ENCODE measurements at places on chromosomes 11 and 22.
A peak's percentile ranks its signal among the peaks of the same experiment; 100 is the strongest.

DNA sequence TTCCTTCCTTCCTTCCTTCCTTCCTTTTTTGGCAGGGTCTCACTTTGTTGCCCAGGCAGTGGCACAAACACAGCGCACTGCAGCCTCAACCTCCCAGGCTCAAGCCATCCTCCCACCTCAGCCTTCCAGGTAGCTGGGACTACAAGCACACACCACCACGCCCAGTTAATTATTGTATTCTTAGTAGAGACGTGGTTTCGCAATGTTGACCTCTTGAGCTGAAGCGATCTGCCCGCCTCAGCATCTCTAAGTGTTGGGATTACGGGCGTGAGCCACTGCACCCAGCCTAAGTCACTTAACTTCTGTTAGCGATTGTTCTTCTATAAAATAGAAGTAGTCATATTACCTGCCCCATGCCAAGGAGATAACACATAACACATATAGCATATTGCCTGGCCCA lies 2.8 kb upstream of the SYTL2 start:
- DNase-seq = no peak

GRCh38 chr11:65112546-65113360 lies 1.1 kb downstream of the TM7SF2 start:
- peak; percentile 72 for DNase-seq

DNA sequence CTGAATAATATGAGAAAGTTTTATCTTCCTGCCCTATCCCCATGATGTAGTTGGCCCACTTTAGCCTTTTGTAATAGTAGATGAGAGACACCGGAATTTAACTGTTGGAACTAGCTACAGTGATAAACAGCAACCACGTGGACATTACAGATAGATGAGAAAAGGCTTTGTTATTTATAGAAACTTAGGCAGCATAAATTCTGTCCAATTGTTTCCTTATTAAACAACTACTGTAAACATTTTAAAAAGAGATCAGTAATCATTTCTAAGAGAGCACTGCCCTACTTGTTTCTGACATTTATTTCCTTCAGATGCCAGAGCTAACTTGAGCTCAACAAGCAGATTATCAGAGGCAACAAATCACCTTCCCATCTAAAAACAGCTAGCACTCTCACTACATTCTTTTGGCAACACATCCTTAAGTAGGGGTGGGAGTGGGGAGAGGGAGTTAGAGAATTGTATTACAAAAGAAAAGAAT lies 63.1 kb downstream of the SOX6 start:
- peak; percentile 15 for DNase-seq

- DNase-seq = peak; percentile 69
Measured at GRCh38 chr22:40654522-40655167, 18.1 kb upstream of the MRTFA start.

DNA sequence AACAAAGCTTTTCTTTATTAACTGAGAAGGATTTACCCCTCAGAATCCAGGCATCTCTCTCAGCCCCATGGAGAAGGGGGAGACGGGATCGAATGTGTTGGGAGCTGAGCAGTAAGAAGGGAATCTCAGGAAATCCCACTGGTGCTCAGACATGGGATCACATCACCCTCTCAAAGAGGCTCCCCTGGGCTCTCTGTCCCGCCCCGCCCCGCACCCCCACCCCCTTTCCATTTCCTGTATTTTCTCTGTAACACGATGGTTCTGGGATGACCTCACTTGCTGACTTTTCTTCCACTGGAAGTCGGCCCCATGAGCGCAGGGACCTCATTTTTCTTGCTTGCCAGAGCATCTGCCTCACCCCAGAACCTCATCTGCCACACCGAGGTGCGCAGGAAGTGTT lies 100.0 kb downstream of the RPS6KA4 start:
- DNase-seq = no peak

GRCh38 chr11:123093739-123094138 lies 31.8 kb upstream of the HSPA8 start:
- no peak for DNase-seq

- peak; percentile 58 for DNase-seq
Measured at GRCh38 chr22:19723983-19724827, 866 bp downstream of the GP1BB start.

GRCh38 chr11:2942872-2943710 lies 13.9 kb upstream of the PHLDA2 start:
- no peak for DNase-seq

GRCh38 chr11:70205049-70205725 lies 2.1 kb downstream of the FADD start:
- DNase-seq = no peak

DNA sequence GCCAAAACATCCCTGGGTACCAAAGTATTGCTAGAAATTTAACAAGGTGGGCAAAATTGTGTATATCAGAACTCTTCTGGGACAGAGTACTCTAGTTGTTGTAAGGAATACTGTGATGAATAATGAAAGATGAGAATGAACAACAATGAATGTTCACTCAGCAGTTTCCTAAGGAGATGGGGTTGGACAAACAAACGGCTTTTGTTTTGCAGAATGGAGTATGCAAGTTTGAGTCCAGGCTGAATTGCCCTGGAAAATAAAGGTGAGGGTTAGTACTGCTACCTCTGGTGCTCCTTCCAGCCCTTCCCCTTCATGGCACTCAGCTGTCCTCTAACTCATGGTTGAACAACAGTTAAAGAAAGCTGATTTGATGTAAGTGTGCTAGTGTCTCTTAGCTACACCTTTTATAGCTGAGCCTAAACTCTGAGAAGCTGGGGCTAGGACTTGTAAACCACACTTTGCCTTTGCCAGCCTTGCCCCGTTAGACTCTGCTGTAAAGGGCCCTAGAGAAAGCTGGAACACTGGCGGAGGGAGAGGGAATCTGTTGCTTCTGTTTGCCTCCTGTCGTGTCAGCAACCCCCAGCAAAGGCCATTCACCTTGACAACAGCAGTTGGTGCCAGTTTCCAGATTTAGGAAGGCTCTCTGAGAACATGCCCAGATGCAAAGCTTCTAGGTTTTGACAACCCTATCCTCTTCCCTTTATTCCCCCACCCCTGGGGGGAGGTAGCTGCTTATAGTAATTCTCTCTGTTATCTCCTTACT lies 41.2 kb upstream of the POLD3 start:
- no peak for DNase-seq

DNA sequence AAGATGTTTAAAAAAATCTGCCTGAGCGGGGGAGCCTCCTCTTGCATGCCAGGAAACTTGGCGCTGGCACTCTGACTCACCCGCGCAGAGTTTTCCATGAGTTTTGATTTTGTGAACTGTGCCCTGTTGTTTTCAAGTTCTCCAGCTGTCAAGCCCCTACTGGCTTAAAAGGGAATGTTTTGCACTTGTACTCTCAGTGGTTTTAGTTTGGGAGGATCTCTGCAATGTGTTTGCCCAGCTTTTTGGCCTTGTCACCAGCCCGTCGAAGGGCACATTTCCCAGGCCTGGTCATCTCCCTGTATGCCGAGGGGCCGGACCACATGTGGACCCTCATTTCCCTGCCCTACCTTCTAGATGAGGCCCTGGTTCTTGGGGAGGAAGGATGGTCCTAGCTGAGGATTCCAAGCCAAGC lies 12.2 kb downstream of the MRGPRF start:
- peak; percentile 48 for DNase-seq

DNA sequence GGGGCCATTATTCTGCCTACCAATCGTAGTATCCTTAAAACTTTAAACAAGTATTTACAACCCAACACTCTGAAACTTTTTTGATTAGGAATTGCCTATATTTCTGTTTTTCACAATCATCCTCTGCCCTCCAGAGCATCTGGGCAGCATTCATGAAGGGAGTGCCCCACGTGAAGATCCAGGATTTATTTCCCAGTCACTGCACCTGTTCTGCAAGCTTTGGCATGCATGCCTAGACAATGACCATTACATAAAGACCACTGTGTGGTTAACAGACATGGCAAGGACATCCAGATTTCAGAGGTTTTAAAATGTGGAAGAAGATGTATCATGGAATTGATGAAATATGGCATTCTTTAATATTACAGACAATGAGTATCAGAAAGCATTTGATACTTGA lies 1083.8 kb downstream of the TBC1D22A start:
- DNase-seq = no peak

- no peak for DNase-seq
Measured at GRCh38 chr22:31083923-31084810, 3.0 kb downstream of the SMTN start.

DNA sequence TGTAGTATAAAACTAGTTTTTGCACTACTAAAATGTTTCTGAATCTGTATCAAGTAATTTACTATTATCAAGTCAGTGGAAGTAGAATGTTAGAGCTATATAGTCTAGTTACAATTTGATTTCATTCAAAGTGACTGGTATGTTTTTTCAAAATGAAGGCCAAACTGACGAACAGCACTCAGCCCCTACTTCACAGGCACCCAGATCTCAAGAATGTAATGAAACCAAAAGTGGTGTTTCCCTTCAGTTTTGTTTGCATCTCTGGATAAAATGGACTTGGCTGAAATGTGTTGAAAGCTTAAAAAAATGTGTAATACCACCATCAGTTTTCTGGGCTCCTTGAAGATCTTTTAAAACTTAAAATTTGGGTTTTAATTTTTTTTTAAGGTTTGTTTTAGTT lies 46.4 kb downstream of the QSER1 start:
- no peak for DNase-seq

GRCh38 chr11:100182350-100182749 lies 504.7 kb upstream of the ARHGAP42 start:
- DNase-seq = no peak

DNA sequence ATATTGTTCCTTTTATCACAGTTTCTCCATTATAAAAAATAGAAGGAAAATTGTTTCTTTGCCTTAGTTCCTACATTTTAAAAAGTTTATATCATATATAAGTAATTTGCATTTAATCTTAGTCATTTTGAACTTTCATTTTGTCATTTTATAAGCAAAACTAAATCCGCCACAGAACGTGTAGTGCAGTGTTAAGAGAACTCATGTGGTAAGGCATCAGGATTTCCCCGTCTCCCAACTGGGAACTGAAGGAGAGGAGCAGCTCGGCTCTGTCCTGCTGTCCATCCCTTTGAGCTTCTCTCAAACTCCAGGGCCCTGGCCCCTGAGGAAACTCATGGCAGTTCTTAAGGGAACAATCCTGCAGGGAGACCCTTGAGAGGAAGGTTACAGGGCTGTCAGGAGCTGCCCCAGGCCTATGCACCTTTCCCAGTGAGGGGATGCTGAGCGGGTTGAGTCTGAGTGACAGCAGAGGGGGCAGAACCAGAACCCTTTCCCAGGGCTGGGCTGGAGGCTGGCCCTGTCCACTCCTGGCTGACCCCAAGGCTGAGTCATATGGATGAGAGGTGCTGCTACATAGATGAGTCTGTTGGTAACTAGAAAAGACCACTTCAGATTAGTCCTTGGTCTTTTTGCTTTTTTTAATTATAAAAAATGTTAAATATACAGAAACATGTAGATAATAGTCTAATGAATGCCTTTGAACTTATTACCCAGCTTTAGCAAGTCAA lies 333.1 kb downstream of the TBC1D22A start:
- no peak for DNase-seq

DNA sequence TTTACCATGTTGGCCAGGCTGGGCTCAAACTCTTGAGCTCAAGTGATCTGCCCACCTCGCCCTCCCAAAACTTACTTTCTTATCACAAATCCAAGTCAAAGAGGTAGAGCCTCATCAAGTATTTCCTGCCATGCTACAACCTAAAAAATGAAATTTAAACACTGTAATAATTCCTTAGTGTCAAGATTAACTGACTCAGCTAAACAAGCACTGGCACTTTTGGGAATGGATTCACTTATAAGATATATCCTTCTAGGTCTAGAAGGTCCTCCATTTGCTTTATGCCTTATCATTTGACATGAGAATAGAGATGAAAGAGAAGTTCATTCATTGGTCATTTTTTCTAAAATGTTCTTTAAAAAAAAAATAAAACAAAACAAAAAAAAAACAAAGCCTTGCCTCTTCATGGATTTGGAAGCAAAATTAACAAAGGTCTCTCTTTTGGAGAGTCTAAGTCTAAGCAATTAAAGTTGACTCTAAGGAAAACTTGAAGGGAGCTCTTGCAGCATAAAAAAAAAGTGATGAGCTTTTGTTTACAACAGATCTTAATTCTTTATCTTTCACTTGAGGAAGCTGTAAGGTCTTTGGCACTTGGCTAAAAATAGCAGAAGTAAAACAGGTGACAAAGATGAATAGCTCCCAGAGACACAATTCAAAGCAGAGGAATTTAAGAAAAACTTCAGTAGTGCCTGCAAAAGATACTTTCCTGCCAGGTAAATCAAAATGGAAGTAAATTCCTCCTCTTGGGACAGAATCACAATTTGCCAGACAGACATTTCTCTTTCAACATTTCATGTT lies 50.3 kb downstream of the CADM1 start:
- DNase-seq = no peak

- peak; percentile 12 for DNase-seq
Measured at GRCh38 chr11:45267052-45267451, 19.1 kb downstream of the SYT13 start.

GRCh38 chr11:47440054-47440476 lies 8.9 kb downstream of the RAPSN start:
- no peak for DNase-seq

- no peak for DNase-seq
Measured at GRCh38 chr22:26548984-26549383, 36.7 kb upstream of the TFIP11 start.

GRCh38 chr11:120756931-120757330 lies 245.4 kb downstream of the GRIK4 start:
- DNase-seq = no peak

- DNase-seq = no peak
Measured at GRCh38 chr11:30830681-30831080, 244.5 kb upstream of the MPPED2 start.

DNA sequence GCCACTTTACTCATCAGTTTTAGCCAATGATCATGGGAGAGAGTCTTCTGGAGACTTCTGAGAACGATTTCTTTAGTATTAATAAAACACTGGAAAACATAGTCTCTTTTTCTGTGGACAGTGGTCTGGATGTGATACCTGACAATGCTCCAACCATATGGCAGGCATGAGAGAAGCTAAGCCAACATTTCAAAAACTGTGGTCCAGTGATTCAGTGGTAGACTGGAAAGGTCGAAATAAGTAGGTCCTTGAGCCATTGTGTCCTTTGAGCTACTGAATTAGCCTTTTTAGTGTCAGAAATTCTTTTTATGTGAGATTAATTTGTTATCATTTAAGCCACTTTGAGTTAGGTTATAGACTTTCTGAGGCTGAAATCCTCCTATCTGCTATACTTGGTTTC lies 197.7 kb upstream of the CTSC start:
- DNase-seq = no peak

GRCh38 chr11:46667043-46667481 lies 33.4 kb downstream of the ARHGAP1 start:
- DNase-seq = no peak

DNA sequence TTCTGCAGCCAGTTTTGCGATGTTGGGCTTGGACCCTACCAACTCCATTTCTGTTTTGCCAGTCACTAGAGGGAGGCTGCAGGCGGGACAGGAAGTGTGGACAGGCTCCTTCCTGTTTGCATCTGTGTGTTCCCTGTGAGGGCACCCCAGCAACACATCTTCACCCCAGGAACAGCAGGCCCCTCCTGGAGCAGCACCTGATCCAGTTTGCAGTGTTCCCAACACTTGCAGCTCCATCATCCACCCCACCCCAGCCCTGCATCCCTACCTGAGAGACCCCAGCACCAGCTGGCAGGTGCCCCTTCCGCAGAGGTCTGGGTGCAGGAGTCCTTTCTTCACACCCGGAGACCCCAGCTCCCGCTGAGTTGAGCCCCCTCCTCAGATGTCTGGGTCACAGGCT lies 7.4 kb upstream of the VSIG10L2 start:
- DNase-seq = no peak

Data from hematopoietic multipotent progenitor cell treated with erythropoietin and hydrocortisone succinate and interleukin-3 and kit ligand, for 8 days (in vitro differentiated cells).